T-helper 9 cell (primary cell): ENCODE measurements at places on chromosomes 5 and 9.

- DNase-seq, result no peak
Measured at GRCh38 chr9:23728736-23729135, 97.3 kb downstream of the ELAVL2 start.

- DNase-seq, result no peak
Measured at GRCh38 chr5:76085243-76085579, 2.0 kb downstream of the SV2C start.

GRCh38 chr5:58405175-58405574 lies 54.7 kb downstream of the PLK2 start:
- no peak for DNase-seq

DNA sequence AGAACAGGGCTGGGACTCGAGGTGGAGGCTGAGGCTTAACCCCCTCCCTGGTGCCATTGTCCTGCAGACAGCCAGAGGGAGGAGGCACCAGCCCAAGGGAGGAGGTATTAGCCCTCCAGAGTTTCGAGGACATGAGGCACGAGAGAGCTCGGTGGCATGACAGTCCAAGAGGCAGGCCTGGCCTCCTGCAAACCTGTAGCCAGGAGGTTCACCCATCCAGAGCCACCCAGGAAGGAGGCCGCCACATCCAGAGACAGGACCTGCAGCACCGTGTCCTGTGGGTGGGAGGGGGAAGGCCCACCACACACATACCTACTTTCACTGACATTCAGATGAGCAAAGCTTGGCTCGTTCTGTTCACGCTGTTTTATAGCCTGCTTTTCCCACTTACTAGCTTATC lies 75.2 kb upstream of the ADAMTS2 start:
- no peak for DNase-seq

DNA sequence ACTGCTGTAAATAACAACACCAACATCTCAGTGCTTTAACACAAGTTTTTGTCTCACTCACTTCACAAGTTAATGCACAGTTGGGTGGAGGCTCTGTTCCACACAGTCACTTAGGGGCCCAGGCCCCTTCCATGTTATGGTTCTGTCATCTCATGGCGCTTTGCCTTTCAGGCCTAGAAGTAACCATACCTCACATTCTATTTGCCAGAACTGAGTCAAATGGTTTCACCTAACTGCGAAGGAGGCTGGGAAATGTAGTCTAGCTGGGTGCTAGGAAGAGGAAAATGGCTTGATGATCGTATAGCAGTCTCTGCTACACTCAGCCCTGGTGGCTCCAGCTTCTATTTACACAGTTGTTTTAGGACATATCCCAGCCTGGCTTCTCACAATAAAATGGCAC lies 23.1 kb upstream of the MVB12B start:
- DNase-seq, result no peak

DNA sequence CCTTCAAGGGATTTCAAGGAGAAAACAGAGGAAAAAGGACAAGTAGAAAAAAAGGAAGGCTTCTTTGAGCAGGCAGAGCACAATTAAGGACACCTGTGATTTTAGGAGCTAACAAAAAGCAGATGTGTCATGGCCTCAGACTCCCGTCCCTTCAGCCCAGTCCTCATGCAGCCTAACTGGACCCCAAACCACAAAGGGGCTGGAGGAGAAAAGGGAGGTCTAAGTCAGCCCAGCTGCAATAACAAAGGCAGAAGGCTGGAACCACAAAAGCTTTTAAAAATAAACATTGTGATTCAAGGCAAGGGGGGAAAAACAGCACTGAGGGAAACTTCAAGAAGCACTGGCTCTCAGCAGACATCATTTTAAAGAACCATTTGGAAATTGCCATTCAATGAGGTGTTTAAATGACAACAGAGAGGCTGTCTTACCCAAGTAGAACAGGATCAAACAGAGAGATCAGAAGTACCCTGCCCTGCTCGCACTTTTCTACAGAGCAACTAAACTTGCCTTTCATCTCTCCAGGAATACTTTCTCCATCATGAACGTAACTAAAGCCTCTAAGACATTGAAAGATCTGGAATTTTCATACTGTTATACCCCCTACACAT lies 89.3 kb downstream of the SEMA5A start:
- DNase-seq, result no peak

DNA sequence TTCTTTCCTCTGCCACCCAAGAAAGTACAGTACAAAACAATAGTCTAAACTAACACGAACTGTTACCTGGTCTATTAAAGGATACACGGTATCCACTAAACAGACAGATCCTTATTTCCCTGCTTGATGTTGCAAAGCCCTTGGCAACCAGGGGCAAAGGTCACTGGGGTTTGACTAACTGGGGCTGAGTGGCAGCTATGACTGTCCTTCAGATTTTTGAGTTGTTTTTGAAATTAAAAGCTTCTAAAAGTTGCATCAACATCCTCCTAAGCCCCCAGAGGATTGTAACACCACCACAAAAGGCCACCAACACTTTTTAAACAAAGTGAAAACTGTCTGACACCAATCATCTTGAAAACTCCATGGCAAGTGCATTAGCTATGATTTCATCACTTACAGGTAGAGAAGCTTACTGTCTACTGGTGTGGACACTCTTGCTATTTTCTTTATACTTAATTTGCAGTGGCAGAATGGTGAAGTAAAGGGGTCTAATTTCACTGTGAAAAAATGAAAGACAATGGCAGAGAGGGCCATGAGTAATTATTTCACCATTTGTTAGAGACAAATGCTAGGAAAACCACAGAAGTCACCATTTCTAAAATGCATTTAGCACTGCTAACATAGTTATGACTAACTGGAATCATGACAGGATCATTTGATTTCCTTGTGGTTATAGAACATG lies 292.4 kb downstream of the EFNA5 start:
- no peak for DNase-seq

DNA sequence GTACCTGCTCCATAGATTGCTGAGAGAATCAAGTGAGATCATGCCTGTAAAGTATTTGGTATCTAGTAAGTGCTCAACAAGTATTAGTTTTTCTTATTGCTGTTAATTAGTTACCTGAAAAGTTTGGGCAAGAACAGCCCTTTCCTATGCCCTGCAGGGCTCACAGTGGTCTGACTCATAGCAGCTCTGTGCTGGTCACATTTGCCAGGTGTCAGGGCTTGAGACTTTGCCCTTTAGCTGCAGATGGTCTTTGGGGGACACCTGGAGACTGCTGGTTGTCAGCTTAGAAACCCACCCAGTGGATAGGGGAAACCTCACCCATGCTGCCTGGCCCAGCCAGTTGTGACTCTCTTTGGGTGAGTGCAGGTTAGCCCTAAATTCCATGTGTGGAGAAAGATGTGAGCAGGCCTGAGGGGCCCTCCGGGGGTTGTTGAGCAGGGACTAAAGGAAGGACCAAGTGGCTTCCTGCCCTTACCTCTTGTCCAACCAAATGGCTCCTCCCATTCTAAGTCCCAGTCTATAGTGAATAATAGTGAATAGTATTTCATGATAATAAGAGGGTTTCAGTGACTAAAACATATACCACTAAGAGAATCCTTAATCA lies 9.0 kb downstream of the COL27A1 start:
- no peak for DNase-seq

GRCh38 chr9:92736563-92737215 lies 27.9 kb downstream of the BICD2 start:
- no peak for DNase-seq

- DNase-seq, result no peak
Measured at GRCh38 chr5:75050415-75050814, 1.9 kb downstream of the GCNT4 start.

- no peak for DNase-seq
Measured at GRCh38 chr5:10387690-10388089, 34.2 kb downstream of the MARCHF6 start.

- no peak for DNase-seq
Measured at GRCh38 chr9:111529787-111530186, 4.8 kb downstream of the ZNF483 start.

DNA sequence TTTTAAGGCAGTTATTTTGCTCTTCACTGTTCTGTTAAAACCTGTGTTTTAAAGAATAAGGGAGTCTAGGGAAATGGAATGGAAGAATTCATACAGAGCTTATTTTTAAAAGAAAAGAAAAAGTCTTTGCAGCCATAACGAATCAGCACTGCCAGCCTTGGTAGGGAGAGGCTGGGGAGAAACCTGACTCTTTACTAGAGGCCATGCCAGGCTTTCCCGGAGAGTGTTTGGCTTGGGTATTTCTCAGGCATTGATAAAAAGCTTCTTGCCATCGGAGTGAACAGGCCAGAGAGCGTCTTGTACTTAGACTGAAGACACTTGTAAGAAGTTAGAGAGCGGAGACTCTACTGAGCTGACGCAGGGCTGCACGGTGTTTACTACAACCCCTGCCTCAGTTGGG lies 72.7 kb upstream of the NFIL3 start:
- DNase-seq, result no peak

GRCh38 chr5:55864606-55865541 lies 13.7 kb downstream of the IL31RA start:
- no peak for DNase-seq

GRCh38 chr5:151904127-151904526 lies 20.5 kb downstream of the GLRA1 start:
- no peak for DNase-seq

GRCh38 chr5:95304711-95305110 lies 19.8 kb upstream of the MCTP1 start:
- no peak for DNase-seq

DNA sequence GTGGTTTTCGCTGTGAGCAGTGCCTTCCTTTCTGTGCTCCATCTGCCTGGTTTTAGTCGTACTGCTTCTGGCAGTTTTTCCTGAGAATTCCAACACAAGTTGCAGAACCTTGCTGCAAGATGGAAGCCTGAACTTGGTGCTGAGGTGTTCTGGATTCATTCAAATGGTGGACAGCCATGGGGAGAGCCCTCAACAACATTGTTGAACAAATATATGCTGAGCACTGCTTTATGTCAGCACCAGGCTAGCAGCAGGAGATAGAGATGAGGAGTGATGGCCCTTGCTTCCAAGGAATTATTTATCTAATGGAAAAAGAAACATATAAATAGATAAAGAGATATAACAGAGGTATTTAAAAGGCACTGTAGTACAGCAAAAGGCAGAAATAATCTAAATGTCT lies 7.3 kb upstream of the RPS6 start:
- DNase-seq, result no peak

DNA sequence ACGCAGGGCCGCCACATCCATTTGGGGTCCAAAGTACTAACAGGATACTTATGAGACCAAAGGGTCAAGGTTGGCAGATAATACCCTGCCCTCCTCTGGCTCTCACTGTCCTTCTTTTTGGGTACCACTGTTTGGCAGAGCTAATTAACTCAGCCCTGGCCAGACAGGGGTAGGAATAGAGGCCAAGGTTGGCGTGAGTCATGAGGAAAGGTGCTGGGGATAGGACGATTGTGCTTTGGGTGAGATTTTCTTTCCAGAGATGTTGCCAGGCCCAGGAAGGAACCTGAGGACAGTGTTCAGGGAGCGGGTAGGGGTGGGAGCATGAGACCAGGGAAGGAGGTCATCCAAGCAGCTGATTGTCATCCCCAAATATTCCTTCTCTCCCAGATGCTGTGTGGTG lies 191.8 kb upstream of the PANK3 start:
- no peak for DNase-seq

- DNase-seq, result no peak
Measured at GRCh38 chr5:142184988-142185387, 76.4 kb downstream of the NDFIP1 start.

DNA sequence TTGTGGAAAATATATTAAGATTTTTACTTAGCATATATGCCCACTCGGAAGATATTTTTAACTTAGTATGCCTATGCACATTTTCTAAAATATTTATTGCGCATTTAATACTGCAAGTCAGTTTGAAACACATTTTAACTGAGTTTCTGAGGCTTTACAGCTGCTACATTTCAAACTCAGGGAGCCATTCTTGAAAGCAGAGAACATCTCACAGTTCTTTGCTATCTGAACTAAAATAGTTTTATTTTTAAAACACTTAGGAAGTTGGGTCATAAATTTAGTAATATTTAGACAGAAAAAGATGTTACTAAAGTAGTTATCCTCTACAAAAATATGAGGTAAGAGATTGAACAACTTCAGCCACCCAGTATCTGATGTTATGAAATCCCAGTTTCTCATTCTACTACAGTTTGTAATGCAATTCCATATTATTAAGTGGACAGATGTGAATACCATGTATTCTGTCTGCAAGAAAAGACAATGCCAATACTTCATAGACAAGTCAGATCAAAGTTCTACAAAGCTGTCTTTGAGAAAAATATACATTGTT lies 409.9 kb upstream of the EDIL3 start:
- no peak for DNase-seq
